Effector memory CD8-positive, alpha-beta T cell (primary cell): ENCODE measurements at places on chromosomes 16 and 17.

DNA sequence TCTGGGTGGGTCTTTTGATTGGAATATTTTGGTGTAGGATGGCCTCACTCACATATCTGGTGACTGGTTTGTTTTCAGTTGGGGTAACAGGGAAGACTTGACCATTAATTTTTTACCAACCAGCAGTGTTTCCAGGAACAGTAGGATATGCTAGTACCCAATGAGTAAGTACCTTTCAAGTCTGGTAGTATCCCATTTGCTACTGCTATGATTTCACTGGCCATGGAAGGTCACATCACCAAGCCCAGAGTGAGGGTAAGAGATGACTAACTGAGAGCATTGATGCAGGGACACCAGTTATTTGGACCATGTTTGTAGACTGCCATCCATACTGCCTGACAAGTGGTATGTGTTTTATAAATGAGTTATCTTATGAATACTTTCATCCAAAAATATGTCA is 277.7 kb downstream of the MAP2K6 start:
- no peak overlapping the region for H3K27ac ChIP-seq
- H3K4me1 ChIP-seq: no peaks in the 10 kb centered on the region
- H3K27me3 ChIP-seq: peaks cover 16% of the 10 kb centered on the region
- H3K4me3 ChIP-seq: no peak overlapping the region
- no peaks in the 10 kb centered on the region for H3K36me3 ChIP-seq

DNA sequence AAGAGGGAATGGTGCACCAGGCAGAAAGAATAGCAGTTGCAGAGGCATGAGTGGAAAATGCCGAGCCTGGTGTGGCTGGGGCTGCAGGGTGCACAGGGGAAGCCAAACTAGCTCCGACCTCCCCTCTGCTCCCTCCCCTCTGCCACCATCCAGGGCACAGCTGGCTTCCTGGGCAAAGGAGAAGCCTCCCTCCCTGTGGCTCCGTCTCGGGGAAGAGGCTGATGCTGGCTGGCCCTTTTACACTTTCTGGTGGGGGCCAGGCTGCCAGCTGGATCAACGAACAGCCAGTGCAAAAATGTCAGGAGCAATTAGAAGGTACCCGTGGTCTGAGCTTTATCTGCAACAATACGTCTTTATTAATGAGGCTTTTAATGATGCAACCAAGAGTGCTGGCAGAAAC is 37.1 kb upstream of the KCNJ12 start:
- no peaks in the 10 kb centered on the region for H3K4me1 ChIP-seq
- H3K27ac ChIP-seq: no peak overlapping the region
- no peak overlapping the region for H3K4me3 ChIP-seq
- H3K36me3 ChIP-seq: no peaks in the 10 kb centered on the region
- no peak for DNase-seq

- DNase-seq: no peak
- peaks cover 62% of the 10 kb centered on the region for H3K4me1 ChIP-seq
- peak overlapping the region; percentile 97 for H3K4me3 ChIP-seq
Measured at GRCh38 chr16:28491230-28491969, 474 bp downstream of the CLN3 start.

GRCh38 chr16:87996962-87997880 is 46.0 kb downstream of the BANP start:
- H3K27me3 ChIP-seq: no peaks in the 10 kb centered on the region
- H3K4me1 ChIP-seq: peaks cover 10% of the 10 kb centered on the region
- H3K27ac ChIP-seq: peak overlapping the region; percentile 44
- peaks cover 10% of the 10 kb centered on the region for H3K36me3 ChIP-seq
- no peak for DNase-seq
- H3K4me3 ChIP-seq: no peak overlapping the region

DNA sequence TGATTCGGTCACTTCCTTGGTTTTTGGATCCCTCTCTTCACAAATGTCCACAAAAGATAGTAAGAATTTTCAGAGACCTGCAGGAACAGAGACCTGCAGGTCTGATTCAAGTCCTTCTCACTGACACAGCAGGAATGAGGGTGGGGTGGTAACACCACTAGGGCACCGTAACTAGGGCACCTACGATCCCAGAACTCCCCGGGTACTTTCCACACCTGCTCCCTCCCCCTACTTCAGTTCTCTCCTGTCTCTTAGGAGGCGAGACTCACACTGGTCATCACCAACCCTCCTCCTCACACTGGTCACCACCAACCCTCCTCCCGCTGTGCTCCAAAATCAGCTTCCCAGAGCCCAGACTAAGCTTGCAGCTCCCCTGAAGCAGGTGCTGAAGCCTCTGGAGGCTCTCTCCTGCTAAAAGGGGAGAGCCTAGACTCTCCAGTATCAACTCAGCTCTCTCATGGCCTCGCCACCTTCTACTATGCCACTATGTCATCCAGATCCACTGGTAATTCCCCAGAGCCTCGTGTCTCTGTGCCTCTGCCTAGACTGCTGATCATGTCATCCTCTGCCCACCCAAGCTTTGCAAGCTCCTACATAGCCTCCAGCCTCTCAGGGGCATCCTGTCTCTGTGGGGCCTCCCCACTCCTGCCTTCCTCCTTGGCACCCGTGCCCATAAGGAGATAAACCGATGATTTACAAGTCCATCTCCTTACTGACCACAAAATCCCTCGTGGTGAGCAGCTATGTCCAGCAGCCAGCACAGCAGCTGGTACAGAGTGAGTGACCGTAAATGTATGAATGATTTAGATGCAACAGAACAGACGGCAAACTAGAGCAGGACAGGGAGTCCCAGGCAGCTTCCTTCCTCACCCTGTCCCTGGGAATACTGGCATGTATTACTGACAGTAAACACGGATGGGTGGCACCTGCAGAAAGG is 63.4 kb upstream of the GSG1L start:
- peak overlapping the region; percentile 24 for H3K4me3 ChIP-seq
- peak overlapping the region; percentile 84 for H3K27ac ChIP-seq
- H3K36me3 ChIP-seq: peaks cover 80% of the 10 kb centered on the region
- DNase-seq: no peak

- DNase-seq: no peak
- peaks cover 21% of the 10 kb centered on the region for H3K36me3 ChIP-seq
- peaks cover 12% of the 10 kb centered on the region for H3K4me1 ChIP-seq
- H3K4me3 ChIP-seq: no peak overlapping the region
Measured at GRCh38 chr16:14564861-14565687, 65.0 kb downstream of the PARN start.

- DNase-seq: no peak
- H3K4me1 ChIP-seq: peaks cover 33% of the 10 kb centered on the region
- no peaks in the 10 kb centered on the region for H3K27me3 ChIP-seq
- peaks cover 39% of the 10 kb centered on the region for H3K36me3 ChIP-seq
- no peak overlapping the region for H3K4me3 ChIP-seq
Measured at GRCh38 chr17:29693751-29694150, 71.0 kb upstream of the CORO6 start.

GRCh38 chr16:23306199-23307100 is 4.3 kb downstream of the SCNN1B start:
- H3K4me3 ChIP-seq: no peak overlapping the region
- no peaks in the 10 kb centered on the region for H3K36me3 ChIP-seq
- no peak for DNase-seq
- peaks cover 4% of the 10 kb centered on the region for H3K4me1 ChIP-seq
- peaks cover 60% of the 10 kb centered on the region for H3K27me3 ChIP-seq

- no peaks in the 10 kb centered on the region for H3K27me3 ChIP-seq
- DNase-seq: no peak
- no peak overlapping the region for H3K4me3 ChIP-seq
Measured at GRCh38 chr17:81794509-81794908, 9.4 kb upstream of the GCGR start.

- H3K4me3 ChIP-seq: no peak overlapping the region
- H3K27ac ChIP-seq: peak overlapping the region; percentile 1
- no peak for DNase-seq
- no peaks in the 10 kb centered on the region for H3K27me3 ChIP-seq
Measured at GRCh38 chr17:36144014-36144413, 32.4 kb downstream of the TBC1D3B start.

DNA sequence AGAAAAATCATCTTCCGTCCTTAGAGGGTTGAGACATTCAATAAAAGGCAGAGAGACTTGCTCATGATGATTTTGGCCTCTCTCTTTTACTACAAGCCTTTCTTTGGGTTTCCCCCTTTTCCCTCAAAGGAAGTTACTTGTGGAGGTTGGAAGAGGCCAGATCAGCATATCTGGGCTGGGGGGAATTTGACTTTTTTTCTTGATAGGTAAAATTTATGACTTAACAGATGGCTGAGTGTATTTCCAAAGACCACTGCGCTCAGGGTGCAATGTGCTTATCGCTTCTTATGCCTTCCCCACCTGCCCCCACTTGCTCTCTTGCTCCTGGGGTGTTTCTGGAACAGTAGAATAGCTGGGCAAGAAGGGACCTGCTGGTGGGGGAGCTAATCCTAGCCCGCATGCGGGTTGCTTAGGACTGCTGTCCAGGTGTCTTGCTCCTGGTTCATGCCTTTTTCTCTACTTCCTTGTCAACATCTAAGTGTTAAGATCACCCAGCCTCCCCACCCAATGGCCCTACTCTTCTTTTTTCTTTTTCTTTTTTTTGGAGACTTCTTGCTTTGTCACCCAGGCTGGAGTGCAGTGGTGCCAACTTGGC is 131.9 kb downstream of the MSI2 start:
- H3K4me1 ChIP-seq: peaks cover 17% of the 10 kb centered on the region
- H3K4me3 ChIP-seq: no peak overlapping the region
- H3K27me3 ChIP-seq: no peaks in the 10 kb centered on the region
- no peak overlapping the region for H3K27ac ChIP-seq

DNA sequence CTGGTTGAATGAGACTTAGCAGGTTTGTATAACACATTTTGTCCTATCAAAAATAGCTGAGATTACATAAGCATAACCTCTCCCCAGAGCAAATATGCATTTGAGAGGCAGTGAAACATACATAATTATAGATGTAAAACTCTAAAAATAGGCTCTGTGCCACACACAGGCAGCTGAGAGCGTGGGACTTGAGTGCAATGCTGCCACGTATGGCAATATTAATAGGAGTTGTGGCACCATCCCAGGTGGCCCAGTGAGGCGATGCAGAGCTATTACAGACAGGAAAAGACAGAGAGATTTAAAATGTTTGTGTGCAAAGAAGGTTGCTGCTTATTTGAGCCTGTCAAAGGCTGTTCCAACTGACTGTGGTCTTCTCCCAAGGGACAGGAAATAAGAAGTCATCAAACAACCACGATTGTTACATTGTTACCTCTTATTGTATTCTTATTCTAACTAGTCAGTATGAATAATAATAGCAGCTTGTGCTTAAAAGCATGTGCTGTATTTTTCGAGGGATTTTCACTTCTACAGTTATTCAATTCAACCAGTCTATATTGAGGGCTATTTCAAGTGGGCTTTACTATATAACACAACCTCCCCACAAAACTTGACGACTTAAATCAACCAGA is 116.5 kb downstream of the SALL1 start:
- H3K4me3 ChIP-seq: no peak overlapping the region
- H3K4me1 ChIP-seq: no peaks in the 10 kb centered on the region
- H3K36me3 ChIP-seq: peaks cover 5% of the 10 kb centered on the region
- H3K27me3 ChIP-seq: peaks cover 10% of the 10 kb centered on the region
- no peak overlapping the region for H3K27ac ChIP-seq

GRCh38 chr16:12900599-12901203 is 697 bp upstream of the SHISA9 start:
- H3K4me1 ChIP-seq: peaks cover 3% of the 10 kb centered on the region
- H3K36me3 ChIP-seq: no peaks in the 10 kb centered on the region
- no peak overlapping the region for H3K27ac ChIP-seq

DNA sequence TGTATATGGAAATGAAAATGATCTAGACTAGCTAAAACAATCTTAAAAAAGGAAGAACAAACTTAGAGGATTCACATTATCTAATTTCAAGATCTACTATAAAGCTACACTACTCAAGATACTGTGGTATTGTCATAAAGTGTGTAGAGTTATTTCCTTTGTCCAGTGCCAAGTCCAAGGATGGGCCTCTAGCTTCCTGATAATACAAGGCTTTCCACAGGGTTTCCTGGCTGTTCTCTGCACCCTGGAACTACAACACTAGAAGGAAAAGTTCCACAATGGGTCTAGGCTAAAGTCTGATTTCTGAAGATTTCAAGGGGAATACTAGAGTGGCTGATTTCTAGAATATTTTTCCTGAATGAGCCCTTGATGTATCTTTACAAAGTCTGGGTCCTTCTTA is 34.2 kb downstream of the TBC1D3B start:
- H3K4me1 ChIP-seq: peaks cover 20% of the 10 kb centered on the region
- no peak for DNase-seq
- H3K4me3 ChIP-seq: no peak overlapping the region
- peak overlapping the region; percentile 56 for H3K27ac ChIP-seq

- no peak overlapping the region for H3K4me3 ChIP-seq
- H3K27me3 ChIP-seq: no peaks in the 10 kb centered on the region
- peak overlapping the region; percentile 13 for H3K27ac ChIP-seq
- peaks cover 22% of the 10 kb centered on the region for H3K4me1 ChIP-seq
- no peak for DNase-seq
- H3K36me3 ChIP-seq: peaks cover 3% of the 10 kb centered on the region
Measured at GRCh38 chr17:50774225-50774803, 7.0 kb upstream of the ANKRD40CL start.

GRCh38 chr17:4771519-4772234 is at the start of gene TM4SF5:
Gene TM4SF5 (plus strand): TSS chr17:4771886. CDS start chr17:4771923, 37 bp downstream.
- H3K27ac ChIP-seq: no peak within 1 kb of the TSS
- H3K27me3 ChIP-seq: peaks cover 17% of the 10 kb centered on the region
- no peak for DNase-seq
- H3K4me1 ChIP-seq: peaks cover 6% of the 10 kb centered on the region

GRCh38 chr16:88432753-88433152 is 20.3 kb upstream of the ZFPM1 start:
- H3K27me3 ChIP-seq: no peaks in the 10 kb centered on the region
- H3K4me1 ChIP-seq: peaks cover 8% of the 10 kb centered on the region
- H3K4me3 ChIP-seq: no peak overlapping the region

- peak within 1 kb of the TSS; percentile 96 for H3K27ac ChIP-seq
- H3K27me3 ChIP-seq: no peaks in the 10 kb centered on the region
Measured at GRCh38 chr17:62064791-62065563, at the start of gene MED13. Gene MED13 (minus strand): TSS chr17:62065278. CDS start chr17:62065205, 73 bp downstream.

DNA sequence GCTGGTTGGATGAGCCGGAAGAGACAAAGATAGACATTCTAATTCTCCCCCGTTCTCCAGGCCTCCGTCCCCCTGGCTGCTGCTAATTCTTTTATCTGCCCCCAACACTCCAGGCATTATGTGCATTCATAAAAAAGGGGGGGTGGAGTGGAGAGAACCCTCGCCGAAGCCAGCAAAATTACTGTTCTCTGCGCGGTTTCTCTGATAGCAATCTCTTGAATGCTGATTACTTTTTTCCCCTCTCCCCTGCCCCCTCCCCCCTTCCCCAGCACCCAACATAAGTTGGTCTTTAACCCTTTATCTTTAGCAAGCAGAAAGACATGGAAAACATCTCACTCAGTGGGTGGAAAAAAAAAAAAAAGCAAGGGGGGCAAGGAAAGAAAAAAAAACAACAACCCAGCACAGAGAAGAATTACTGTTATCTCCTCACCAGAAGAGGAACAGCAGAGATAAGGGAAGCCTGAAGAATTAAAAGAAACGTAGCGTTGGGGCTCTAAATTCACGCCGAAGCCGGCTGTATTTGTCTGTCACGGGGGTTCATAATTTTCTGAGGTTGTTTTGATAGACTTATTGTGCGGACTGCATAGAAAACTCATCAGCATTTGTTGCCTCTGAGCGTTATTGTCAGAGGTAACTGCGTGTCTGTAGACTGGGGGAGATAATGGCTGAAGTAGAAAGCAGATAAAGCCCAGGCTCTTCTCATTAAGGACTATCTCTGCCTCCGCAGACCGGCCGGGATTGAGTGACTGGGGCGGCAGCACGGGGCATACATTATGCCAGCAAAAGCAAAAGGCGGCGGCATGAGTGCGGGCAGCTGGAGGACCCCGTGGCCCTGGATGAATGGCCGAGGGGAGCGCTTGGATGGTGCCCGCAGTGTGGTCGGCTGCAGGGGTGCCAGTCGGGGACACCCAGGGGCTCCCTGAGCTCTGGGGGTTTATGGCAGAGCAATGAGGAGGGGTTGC is 126.9 kb downstream of the MRM1 start:
- H3K4me3 ChIP-seq: peak overlapping the region; percentile 18
- peaks cover 3% of the 10 kb centered on the region for H3K36me3 ChIP-seq
- peaks cover 37% of the 10 kb centered on the region for H3K27me3 ChIP-seq
